ENCODE measurements at places on chromosomes 7 and 10.

GRCh38 chr7:14195871-14196270 lies 206.4 kb upstream of the ETV1 start:
- no peak for DNase-seq

DNA sequence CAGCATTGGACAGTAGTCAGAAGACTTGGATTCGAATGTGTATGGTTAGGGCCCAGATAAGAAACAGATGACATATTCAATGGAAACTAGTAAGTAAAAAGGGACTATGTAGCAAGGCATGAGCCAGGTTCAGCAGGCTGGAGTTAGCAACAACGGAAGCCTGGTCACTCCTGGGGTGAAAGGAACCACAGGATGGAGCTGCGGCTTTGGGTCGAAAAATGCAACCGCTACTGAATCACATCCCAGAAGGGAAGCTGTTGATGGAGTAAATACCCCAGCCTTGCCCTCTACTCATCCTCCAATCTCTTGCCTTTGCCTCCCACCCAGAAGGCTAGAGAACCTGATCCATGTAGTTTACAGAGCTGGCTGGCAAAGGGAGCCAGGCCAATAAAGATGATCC lies 37.5 kb upstream of the EGR2 start:
- DNase-seq, result no peak

- DNase-seq, result no peak
Measured at GRCh38 chr7:47483604-47484273, 98.2 kb downstream of the TNS3 start.

DNA sequence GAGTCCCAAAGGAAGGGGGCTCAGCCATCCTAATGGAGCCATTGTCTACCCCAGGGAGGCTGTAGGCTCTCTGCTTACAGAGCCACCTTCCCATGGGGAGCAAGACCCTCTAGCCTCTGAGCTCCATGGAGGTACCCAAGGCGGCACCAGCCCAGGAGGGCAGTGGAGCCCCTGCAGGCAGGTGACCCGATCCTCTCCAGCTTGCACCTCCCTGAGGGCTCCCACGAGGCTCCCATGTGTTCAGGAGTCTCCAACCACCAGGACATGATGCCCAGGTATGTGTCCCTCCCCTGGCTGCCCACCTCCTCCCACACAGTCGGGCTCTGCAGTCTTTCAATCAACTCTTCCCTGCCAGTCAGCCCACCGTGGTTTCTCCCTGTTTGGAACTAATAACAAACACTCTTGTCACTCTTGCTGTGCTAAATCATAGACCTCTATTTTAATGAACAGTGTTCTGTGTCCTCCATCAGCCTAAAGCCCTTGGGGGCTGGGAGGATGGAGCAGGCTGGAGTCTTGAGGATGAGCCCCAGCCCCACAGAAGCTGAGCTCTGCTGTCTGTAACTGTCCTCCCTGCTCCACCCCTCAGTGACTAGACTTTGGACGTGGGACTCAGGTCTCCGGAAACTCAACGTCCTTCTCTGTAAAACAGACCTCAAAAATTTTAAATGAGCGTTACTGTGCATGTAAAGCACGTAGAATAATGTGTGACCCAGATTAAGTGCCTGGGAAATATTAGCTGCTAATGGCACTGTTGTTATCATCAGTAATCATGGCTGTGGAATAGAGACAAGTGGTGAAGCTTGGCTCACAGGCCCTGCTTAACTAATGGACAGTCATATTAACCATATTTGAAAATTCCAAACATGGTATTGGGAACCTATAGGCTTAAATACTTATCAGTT lies 298.9 kb downstream of the WDR37 start:
- no peak for DNase-seq

DNA sequence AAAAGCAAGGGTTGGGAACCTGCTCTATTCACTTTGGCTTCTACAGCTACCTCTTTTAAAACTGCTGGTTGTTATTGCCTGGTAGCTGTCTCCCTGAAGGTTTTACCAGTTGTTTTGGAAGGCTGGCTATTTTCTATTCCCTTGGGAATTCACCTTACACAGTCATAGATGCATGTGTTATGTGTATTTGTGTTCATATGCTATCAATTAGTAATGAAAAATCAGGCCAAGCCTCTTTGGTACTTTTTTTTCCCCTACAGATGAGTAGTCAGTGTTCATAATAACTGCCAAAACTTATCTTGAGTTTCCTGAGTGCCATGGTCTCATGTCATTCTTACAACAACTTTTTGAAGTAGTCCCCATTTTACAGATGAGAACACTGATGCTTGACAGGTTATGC lies 738.0 kb upstream of the GALNT17 start:
- no peak for DNase-seq

- no peak for DNase-seq
Measured at GRCh38 chr10:11325817-11326216, 285.6 kb downstream of the USP6NL start.

DNA sequence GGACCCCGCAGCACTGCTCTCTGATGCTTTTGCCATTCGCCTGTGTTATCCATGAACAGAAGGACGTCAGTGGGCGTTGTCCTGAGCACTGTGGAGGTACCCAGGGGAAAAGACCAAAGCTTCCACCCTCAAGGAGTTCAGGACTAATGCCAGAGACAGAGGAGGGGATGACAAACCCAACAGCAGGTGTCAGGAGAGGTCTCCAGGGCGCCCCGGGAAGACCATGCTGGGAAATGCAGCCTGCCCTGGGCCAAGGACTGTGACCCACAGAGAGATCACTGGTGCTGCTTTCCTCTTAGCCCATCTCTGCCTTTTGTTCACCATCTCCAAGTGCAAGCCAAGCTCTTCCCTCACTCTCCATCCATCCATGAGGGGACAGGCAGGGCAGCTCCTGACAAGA lies 166.8 kb upstream of the PFKP start:
- DNase-seq, result no peak

GRCh38 chr10:82211346-82211745 lies 336.4 kb downstream of the NRG3 start:
- DNase-seq, result no peak
